ENCODE measurements at places on chromosomes 3 and 15.

DNA sequence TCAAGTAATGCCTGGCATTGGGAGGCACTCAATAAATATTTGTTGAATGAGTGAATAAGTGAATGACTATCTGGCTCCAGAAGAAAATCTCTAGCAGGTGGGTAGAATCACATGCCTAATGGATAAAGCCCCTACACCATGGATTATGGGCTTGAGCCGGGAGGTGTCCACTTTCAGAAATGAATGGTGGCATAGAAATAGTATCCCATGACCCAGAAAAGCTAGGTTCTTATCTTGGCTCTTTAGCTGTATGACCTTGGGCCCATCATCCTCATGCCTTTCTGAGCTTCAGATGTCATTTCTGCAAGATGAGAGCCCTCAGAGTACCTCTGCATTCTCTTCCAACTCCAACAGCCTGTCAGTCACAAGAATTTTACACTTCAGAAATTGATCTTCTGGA is 37.3 kb upstream of the TNIK start:
- no peak for DNase-seq

DNA sequence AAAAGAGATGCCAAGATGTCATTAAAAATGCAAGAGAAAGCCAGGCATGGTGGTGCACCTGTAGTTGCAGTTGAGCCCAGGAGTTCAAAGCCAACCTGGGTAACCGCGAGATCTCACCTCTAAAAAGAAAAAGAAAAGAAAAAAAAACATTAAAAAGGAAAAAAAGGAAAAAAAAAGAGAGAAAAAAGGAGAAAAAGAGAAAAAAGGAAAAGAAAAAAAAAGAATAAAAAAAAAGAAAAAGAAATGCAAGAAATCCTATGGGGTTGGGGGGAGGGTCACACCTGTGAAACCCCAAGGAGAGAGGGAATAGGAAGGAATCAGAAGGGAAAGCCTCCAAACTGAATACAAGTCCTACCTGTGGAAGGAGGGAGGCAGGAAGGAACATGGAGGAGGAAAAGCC is 5.2 kb upstream of the SUMF1 start:
- DNase-seq = no peak

GRCh38 chr3:14224895-14225294 is 46.3 kb downstream of the LSM3 start:
- DNase-seq = no peak

GRCh38 chr3:132616780-132617179 is 19.7 kb downstream of the ACKR4 start:
- no peak for DNase-seq

DNA sequence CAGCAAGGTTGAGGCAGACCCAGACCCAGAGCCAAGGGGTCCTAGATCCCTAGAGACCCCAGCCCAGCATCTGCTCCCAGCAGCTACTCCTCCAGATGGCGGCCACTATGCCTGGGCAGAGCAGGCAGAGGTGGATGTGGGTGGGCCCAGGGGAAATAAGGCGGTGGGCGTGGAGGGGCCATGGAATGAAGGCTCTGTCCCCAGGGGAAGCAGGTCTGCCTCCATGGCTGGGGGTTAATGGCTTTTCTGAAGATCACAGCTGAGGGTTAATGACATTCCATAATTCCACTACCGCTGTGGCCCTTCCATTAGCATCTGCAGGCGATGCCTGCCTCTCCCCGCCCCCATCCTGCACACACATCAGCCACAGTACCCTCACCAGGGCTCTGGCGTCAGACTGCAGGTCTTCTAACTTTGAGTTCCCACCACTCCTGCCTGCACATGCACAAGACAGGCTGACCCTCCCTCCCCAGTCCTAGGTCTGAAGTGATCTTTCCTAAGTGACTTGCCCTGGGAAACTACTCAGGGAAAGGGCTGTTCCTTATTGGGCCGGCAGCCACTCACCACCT is 41.2 kb downstream of the CCDC33 start:
- no peak for DNase-seq

GRCh38 chr15:51724199-51724598 is 13.3 kb downstream of the LYSMD2 start:
- DNase-seq = no peak

GRCh38 chr3:160973067-160973809 is 131.9 kb downstream of the B3GALNT1 start:
- DNase-seq = no peak

DNA sequence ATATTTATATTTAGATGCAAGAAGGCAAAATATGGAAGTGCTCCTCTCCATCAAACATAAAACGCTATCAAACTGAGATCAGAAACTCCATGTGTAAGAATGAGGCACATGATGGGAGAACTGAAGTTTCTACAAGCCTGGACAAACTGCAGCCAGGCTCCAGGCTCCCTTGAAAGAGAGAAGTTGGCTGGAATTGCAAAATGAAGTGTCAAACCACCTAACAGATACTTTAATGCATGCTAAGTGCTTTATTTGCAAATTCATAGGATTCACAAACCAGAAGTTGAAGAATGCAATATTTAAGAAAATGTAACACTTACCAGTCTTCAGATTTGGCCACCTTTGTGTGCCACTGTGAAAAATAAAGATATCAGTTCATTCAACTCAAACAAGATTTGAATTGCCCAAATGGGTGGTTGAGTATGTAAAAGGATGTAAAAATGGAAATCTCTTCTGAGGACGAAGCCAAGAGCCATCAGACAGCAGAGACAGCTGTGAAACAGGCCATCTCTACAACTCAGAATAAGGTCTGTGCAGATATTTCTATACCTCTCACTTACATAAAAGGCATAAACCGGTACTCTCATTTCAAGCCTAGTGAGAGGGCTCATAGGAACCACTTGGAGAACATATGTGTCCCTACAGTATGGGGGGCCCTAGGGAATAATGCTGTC is 87.0 kb downstream of the DPPA2 start:
- DNase-seq = no peak

DNA sequence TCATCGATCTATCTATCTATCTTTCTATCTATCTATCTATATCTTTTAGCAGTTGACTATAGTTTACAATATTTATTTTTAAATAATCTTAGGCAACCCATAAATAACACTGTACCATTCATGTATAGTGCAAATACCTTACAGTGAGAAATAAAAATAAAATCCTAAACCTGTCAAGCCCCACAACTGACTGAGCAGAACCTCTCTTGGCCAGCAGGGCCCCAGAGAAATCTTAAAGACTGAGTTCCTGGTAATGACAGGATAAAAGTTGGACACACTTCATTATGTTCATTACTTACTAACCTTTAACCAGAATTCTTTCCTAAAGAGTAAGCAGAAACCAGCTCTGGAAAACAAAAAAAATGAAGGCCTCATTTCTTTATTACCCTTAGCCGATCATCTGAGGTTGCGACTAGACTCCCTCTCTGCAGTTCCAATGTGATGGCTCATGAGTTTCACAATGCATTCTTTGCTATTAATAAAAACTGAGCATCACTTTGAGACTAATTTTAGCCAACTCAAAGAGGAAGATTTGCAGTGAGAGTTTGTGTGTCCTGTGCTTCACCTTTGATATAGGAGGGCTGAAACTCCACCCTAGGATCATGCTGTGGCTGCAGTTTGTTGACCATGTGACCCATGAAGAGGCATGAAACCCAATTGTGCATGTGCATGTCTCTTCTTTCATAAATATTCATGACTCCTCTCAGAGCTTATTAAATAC is 1072.0 kb downstream of the NSUN3 start:
- peak; percentile 94 for DNase-seq

All from renal cortical epithelial cell (primary cell).